Hippocampal formation (tissue), 2 donors: ENCODE measurements at places on chromosomes 6 and 20.

GRCh38 chr6:113858480-113859348 lies 1.6 kb downstream of the MARCKS start:
- peak; percentile 78 for DNase-seq

- DNase-seq = no peak
These were observed 92.9 kb downstream of the TFAP2C start for GRCh38 chr20:56722042-56722441.

DNA sequence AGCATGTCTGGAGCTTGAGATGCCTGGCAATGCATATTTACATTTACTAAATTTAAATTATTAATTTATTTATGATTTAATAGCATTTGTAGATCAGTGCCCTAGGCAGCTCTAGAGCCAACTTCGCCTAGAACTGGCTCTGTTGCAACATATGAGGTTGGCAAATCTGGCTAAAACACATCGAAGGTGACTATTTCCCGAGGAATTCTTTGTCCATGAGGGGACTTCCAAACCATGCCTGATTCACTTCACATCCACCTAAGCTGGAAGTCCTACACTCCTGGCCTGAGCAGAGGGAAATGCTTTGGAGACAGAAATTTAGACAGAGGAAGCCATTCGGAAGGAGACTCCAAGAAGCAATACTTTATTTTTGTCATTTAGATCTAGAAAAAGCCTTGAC lies 211.0 kb upstream of the ARG1 start:
- DNase-seq = no peak

- no peak for DNase-seq
These were observed 55.5 kb downstream of the FOXC1 start for GRCh38 chr6:1665214-1665613.

DNA sequence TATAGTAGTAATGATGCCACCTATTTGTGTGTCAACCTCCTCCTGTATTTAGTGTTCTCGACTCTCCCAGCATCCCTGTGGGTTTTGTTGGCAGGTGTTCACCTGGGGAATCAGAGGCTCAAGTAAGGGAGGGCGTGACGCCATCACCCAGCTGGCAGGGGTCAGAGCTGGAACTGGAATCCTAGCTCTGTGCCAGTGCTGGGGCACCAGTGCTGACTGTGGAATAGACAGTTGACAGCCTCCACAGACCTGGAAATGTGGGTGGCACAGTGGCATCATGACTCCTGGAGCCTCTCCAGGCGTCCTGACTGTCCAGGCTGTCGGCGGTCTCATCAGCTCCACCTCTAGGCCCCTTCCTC lies 102.8 kb downstream of the SYCP2 start:
- DNase-seq = no peak

- DNase-seq = no peak
These were observed 333.5 kb downstream of the NRN1 start for GRCh38 chr6:5673019-5673790.

GRCh38 chr6:108368431-108369030 lies 73.7 kb downstream of the AFG1L start:
- no peak for DNase-seq

DNA sequence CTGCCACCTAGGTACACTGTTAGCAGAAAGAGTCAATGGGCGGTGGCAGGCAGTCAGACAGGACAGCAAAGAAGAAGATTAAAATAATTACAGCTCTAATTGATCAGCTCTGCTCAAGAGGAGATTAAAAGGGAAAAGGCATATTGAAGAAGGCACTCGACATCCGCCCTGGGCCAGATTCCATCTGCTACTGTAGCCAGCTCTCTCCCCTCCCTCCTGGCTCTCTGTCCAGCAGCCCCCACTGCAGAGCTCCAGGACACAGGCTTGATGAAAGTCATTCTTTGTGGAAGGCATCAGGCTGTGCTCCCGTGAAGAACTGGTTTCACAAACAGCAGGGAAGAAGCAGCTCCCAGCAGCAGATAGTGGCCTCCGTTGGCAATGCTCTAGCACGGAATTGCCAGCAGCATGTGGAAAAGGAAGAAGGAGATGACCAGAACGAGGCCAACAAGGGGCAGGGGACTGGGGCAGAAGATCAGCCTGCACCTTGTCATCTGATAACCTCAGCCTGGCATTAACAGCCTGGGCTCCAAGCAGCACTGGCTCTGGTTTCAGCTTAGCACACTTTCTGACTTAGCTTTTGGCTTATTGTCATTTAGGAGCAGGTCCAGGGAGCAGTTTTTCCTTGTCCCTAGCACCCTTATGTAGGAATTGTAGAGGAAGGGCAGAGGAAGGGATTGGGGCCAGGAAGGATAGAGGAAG lies 465.9 kb downstream of the KIF16B start:
- no peak for DNase-seq

DNA sequence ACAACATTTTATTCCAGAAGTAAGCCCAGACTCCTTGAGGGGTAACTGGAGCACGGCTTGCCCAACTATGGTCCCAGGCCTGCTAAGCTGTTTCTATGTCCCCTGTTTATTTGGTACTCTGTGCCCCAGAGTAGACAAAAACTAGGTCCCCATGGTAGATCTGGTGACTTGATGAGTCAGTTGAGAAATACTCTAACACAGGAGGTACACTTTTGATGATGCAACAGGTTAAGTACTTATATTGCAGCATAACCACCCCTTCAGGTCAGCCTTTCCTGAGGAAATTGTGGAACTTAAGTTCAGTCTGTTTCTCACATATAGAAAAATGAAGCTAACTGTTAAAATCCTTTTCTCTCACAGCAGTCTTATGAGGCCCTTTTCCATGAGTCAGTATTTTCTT lies 19.6 kb downstream of the TTPAL start:
- DNase-seq = no peak

- no peak for DNase-seq
These were observed 489.3 kb upstream of the FLRT3 start for GRCh38 chr20:14826543-14827313.

GRCh38 chr20:62820208-62820961 lies 3.5 kb downstream of the COL9A3 start:
- no peak for DNase-seq

GRCh38 chr6:15426395-15426794 lies 180.5 kb downstream of the JARID2 start:
- no peak for DNase-seq

- no peak for DNase-seq
These were observed 2.0 kb downstream of the BHLHE23 start for GRCh38 chr20:63004607-63005364.

DNA sequence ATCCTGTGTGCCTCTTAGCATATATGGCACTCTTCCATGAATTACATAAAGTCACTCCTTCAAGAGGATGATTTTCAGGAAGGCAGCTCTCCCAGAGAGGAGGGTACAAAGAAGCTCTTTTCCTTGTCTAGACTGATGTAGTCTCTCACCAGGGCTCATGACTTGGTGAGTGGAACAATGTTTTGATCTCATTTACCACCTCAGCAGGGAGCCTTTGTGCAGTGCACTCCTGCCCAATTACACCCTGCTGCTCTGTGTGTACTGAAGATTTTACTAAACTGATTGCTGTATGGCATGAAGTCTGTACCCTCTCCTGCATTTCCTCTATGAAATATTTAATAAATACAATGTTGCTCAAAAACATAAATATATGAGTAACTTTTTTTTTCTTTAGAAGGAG lies 598.3 kb upstream of the HS3ST5 start:
- no peak for DNase-seq

DNA sequence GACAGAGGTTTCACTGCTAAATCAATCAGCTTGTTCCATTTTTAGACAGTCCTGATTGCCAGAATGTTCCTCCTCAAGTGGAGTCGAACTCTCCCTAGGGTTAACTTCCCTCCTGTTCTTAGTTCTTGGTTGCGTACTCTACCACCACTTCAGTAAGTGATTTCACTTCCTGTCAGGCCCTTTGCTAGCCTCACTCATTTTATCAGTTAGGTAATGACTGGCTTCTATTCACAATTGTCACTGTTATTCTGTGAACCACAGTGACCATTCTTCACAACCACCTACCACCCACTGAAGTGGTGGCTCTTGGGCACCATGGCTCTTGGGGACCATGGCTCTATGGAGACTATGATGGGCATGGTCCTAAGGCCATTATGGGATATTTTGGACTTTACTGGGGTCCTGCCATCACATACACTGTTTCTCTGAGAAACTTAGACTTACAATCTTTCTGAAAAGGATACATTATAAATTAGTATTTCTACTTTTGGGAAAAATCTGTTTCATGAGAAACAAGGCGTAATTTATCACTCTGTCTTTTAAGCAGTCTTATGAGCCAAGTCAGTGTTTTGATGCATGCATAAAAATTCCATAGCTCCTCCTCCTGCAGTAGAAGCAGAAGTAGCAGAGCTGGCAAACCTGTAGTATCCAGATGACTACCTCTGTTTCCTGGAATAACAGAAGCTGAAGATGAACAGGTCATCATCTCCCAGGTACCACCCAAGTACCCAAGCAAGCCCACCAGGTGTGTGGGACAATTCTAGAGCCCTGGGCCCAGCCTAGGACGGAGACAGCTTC lies 66.3 kb downstream of the ATXN1 start:
- no peak for DNase-seq

- DNase-seq = no peak
These were observed 659.2 kb downstream of the HDGFL1 start for GRCh38 chr6:23228439-23229024.

- DNase-seq = peak; percentile 12
These were observed 122.2 kb downstream of the KIF13A start for GRCh38 chr6:17865243-17865642.

- DNase-seq = no peak
These were observed 36.2 kb upstream of the SCUBE3 start for GRCh38 chr6:35177596-35177995.

- no peak for DNase-seq
These were observed 5.6 kb upstream of the CNPY3 start for GRCh38 chr6:42923666-42924065.

DNA sequence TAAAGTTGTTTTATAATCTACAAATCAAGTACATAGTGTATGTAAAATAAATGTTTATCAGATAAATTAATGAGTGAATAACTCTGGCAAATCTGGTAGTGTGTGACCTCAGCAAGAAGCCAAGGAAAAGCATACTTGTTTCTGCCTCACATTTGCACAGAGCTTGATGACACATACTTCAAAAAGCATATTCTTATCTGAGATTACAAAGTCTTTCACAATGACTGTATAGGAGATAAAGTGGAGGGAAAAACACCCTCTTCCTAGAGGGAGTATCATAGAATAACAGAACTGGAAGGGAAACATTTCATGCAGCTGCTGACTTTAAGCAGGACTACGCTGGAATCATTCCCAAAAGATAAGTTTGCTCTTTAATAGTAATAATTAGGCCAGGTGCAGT lies 28.1 kb upstream of the AKAP7 start:
- no peak for DNase-seq

DNA sequence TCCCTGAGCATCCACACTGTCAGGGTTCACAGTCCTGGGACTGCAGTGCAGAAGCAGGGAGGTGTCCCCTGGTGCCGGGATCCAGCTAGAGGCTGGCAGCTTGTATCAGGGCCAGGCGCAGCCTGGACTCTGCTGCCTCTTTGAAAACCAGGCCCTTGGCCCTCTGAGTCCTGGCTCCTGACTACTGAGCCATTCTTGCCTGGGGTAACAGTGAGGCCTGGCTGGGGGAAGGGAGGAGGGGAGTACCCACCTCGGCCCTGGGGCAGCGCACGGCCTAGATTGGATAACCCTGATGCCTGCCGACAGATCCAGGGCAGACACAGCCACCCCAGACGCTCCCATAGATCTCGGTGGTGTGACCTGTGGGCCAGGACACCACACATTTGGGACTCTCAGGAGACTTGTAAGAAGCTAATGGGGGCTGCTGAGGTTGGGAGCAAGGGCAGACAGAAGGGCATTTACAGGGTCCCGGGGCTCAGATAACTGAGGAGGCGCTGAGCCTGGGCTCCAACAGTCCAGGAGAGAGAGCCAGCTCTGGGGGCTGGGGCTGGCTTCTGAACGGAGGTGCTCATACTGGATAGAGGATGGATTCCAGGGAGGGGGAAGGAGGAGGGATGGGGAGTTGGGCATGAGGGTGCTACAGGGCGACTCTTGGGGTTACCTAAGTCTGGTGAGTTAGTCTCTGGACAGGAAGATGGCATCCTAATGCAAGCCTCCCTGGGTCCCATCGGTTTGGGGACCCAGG lies 30.5 kb downstream of the SPDEF start:
- no peak for DNase-seq

DNA sequence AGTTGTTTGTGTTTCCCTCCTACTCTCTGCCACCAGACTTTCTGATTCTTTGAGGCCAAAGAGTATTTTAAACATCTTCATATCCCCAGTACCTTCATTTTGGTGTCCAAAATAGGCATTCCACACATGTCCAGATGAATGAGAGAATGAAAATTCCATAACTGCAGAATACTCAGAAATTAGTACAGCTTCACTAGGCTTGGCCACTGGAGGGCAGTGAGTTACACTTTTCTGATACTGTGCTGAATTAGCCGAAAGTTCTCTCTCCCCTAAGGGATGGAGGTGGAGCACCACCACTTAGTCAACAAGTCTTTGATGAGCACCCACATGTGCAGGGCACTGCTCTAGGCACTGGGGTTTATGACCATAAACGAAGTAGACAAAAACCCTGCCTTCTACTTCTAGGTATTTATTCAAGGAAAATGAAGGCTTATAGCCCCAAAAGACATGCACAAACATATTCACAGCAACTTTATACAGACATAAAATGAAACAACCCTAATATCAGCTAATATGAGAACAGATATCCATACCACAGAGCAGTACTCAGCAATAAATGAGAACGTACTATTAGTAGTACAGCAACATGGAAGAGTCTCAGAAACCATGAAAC lies 46.1 kb upstream of the TMEM217 start:
- DNase-seq = no peak

GRCh38 chr6:158050107-158050735 lies 68.6 kb downstream of the SYNJ2 start:
- no peak for DNase-seq

DNA sequence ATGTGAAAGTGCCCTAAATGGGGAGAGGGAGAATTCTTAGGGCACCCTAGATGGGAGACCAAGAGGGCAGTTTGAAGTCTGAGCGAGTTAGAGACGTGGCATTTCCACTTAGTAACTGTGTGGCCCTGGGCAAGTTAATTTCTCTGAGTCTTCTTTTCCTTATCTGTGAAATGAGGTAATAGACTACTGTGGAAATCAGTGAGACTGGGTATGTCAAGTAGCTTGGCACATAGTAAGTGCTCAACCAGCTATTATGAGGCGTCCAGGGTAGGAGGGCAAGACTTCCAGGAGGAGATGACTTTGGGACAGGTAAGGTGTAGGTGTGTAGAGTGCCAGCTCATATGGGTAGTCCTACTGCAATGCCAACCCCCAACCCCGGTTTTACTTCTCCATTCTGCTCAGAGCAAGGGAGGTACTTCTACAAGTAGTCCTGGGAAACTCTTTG lies 770 bp downstream of the KIF3B start:
- no peak for DNase-seq

GRCh38 chr20:39092733-39093410 lies 130.7 kb downstream of the DHX35 start:
- no peak for DNase-seq

GRCh38 chr6:67886840-67887292 lies 748.2 kb upstream of the ADGRB3 start:
- DNase-seq = no peak

GRCh38 chr6:106250953-106251352 lies 74.6 kb downstream of the ATG5 start:
- DNase-seq = no peak
